ENCODE measurements at places on chromosomes 7 and 10. TPM values are rescaled to one million over a fixed set of nuclear protein-coding genes. Genes with fewer than 3 reads are reported as not detected.

DNA sequence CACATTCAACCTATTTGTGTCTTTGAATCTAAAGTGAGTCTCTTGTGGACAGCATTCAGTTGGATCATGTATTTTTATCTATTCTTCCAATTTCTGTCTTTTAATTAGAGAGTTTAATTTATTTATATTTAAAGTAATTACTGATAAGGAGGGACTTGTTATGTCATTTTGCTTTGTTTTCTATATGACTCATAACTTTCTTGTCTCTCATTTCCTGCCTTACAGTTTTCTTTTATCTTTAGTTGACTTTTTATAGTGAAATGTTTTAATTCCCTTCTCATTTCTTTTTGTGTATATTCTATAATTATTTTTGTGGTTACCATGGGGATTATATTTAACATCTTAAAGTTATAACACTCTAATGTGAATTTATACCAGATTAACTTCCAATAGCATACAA lies 7.3 kb upstream of the ZNF518A start:
- DNase-seq, result no peak

CCDC3 gene
- 10.7 TPM for polyA plus RNA-seq

FGFR2 gene
- 107 TPM for polyA plus RNA-seq

GRCh38 chr10:22978918-22979317 lies 51.1 kb downstream of the ARMC3 start:
- DNase-seq, result no peak

DNA sequence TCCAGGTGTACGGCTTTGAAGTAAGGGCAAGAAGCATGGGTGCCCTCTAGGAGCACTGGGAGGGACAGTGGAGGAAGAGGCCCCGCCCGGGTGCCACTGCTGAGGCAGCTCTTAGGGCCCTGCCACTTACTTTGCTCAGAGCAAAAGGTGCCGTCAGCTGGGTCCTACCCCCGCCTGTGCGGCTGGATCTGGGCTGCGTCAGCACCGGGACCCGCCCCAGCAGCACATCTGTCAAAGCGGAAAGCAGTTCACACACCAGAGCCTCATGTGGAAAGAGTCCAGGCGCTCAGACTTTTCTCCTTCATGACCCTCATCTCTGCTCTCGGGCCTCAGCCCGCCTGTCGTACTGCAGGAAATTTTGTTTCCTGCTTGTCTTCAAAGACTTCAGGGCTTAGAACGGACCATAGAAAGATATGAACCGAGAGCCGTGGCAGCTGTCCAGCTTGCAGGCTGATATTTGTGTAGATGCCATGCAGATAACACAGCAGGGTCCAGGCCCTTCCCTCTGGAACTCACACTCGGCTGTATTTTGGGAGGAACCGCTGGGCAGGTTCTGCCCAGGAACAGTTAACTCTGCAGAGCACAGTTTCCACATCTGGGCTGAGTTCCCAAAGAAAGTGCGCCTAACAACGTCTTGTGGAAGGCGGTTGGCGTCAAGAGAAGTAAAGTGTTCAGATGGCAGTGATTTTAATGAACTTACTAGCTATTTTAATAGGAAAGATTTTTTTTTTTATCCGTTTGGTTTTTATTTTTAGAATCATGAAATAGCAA lies 44.3 kb upstream of the PRKAR1B start:
- DNase-seq, result no peak

FAM24A gene
- not detected for polyA plus RNA-seq

GRCh38 chr7:101172854-101173751 lies 7.0 kb downstream of the NAT16 start:
- DNase-seq, result no peak

GSDME gene
- polyA plus RNA-seq, result 15.3 TPM

CEP55 gene
- 17.0 TPM for polyA plus RNA-seq

DNA sequence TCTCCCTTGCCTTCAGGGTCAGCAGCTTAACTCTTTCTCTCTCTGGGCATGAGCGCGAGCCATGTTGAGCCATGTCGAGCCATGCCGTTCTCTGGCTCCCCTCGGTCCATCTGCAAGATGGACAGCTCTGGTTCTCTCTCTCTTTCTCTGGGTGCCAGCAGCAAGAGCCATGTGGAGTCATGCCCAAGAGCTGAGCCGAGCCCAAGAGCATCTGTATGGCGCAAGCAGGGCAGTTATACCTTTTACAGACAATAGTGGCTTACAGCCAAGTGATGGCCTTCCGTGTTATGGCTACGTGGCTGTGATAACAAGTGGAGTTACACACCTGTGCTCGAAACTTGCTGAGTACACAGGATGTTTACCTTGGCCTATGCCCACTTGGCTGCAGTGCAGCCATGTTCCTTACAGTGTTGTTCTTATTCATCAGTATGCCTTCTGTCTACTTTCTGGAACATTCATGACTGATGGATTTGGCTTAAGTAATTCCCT lies 327.7 kb downstream of the GLRX3 start:
- DNase-seq, result no peak

GRCh38 chr7:52955522-52955921 lies 79.9 kb upstream of the POM121L12 start:
- DNase-seq, result no peak

GRCh38 chr10:13184730-13185514 lies 23.6 kb downstream of the MCM10 start:
- no peak for DNase-seq

DNA sequence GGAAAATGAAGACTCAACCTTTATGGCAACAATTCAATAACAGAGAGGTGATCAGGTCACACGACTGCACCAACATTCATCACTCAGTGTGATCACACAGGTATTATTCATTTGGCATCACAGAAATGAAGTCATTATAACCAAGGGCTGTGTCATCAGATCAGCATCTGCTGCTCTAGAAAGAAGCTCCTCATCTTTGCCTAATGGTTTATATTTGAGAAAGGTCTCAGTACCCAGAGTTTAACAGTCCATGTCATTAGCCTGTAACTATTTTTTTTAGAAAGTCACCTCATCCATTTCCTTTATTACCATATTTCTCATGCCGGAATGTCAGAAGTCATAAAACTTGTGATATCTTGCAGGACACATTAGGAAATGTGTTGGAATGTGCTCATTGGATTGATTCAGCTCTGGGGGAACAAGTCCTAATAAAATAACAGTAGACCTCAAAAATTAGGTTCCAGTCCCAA lies 45.1 kb upstream of the PRKG1 start:
- DNase-seq, result no peak

DNA sequence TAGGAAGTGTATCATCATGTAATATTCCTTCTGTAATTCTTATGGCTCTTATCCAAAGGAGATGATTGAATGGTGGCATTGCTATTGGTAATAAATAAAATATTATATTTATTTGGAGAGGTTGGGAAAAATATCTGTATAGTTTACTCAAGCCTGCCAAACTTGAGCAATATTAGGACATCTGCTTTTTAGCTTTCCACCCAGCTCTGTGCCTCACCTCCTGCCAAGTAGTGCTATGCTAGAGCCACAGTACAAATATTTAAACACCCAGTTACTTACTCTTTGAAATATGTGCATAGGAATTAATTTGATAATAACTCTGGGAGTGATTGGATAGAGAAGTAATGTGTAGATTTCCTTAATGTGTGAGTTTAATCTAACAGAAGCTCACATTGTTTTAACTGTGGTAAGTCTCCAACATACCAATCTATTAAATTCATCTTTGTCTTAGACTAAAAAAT lies 129.2 kb downstream of the BBS9 start:
- DNase-seq, result no peak

GRCh38 chr10:118674226-118674919 lies 78.9 kb upstream of the PRLHR start:
- no peak for DNase-seq
